Lung microvascular endothelial cell (primary cell): ENCODE measurements at places on chromosomes 1 and 21. TPM values are rescaled to one million over a fixed set of nuclear protein-coding genes. Genes with fewer than 3 reads are reported as not detected.

MPL gene
- total RNA-seq, result under 0.01 TPM in 1 of 2 replicates, not detected in the other

KCNT2 gene
- total RNA-seq, result under 0.01 TPM in 2 replicates

VHLL gene
- total RNA-seq, result 0.20 TPM in 1 of 2 replicates, not detected in the other

CYP4Z1 gene
- total RNA-seq, result 0.20 TPM in 1 of 2 replicates, not detected in the other

PUSL1 gene
- 6.9 and 8.1 TPM in 2 replicates for total RNA-seq

FALEC gene
- not detected in 2 replicates for total RNA-seq

CD101 gene
- total RNA-seq, result under 0.01 and 0.44 TPM in 2 replicates

GJA8 gene
- total RNA-seq, result not detected in 2 replicates

CLEC20A gene
- total RNA-seq, result not detected in 2 replicates

CCDC185 gene
- total RNA-seq, result not detected in 2 replicates

MXRA8 gene
- total RNA-seq, result 0.20 and 0.44 TPM in 2 replicates

GBP7 gene
- not detected in 2 replicates for total RNA-seq

CNR2 gene
- not detected in 2 replicates for total RNA-seq

CLCA4 gene
- not detected in 2 replicates for total RNA-seq

EPHA2 gene
- 68.6 and 122 TPM in 2 replicates for total RNA-seq

TMEM269 gene
- not detected in 2 replicates for total RNA-seq

VCAM1 gene
- total RNA-seq, result 1.8 and 4.1 TPM in 2 replicates

MOV10 gene
- total RNA-seq, result 35.5 and 39.5 TPM in 2 replicates

FMN2 gene
- total RNA-seq, result not detected in 2 replicates

LRRC39 gene
- total RNA-seq, result under 0.01 and 0.20 TPM in 2 replicates

OR2T29 gene
- total RNA-seq, result not detected in 2 replicates

FCRL6 gene
- total RNA-seq, result not detected in 2 replicates

PLA2G2C gene
- total RNA-seq, result not detected in 2 replicates

PRAMEF20 gene
- total RNA-seq, result not detected in 2 replicates

ESRRG gene
- total RNA-seq, result not detected in 2 replicates

ARPC5 gene
- total RNA-seq, result 85.6 and 144 TPM in 2 replicates

AMPD1 gene
- total RNA-seq, result not detected in 2 replicates

HENMT1 gene
- 0.87 and 1.6 TPM in 2 replicates for total RNA-seq

USH2A gene
- not detected in 2 replicates for total RNA-seq

TSPAN2 gene
- total RNA-seq, result 0.79 and 0.87 TPM in 2 replicates

ALG14 gene
- total RNA-seq, result 1.6 and 2.0 TPM in 2 replicates

MLLT11 gene
- total RNA-seq, result 1.4 and 2.8 TPM in 2 replicates

C1QTNF12 gene
- 0.20 and 0.22 TPM in 2 replicates for total RNA-seq

ZFYVE9 gene
- total RNA-seq, result 23.5 and 36.7 TPM in 2 replicates

HSPG2 gene
- total RNA-seq, result 250 and 367 TPM in 2 replicates

SPOCD1 gene
- 0.99 and 4.6 TPM in 2 replicates for total RNA-seq

OR2T11 gene
- total RNA-seq, result not detected in 2 replicates
